Activated CD4-positive, CD25-positive, alpha-beta regulatory T cell (primary cell): ENCODE measurements at places on chromosomes 4 and X.

- DNase-seq, result no peak
Observed at GRCh38 chr4:11021333-11021732, 336.8 kb upstream of the CLNK start.

- DNase-seq, result peak; percentile 11
Observed at GRCh38 chrX:46573892-46574773, 568 bp downstream of the CHST7 start.

- DNase-seq, result no peak
Observed at GRCh38 chr4:7107166-7107905, 39.5 kb upstream of the GRPEL1 start.

- DNase-seq, result no peak
Observed at GRCh38 chr4:121701263-121701662, 4.5 kb upstream of the ANXA5 start.

DNA sequence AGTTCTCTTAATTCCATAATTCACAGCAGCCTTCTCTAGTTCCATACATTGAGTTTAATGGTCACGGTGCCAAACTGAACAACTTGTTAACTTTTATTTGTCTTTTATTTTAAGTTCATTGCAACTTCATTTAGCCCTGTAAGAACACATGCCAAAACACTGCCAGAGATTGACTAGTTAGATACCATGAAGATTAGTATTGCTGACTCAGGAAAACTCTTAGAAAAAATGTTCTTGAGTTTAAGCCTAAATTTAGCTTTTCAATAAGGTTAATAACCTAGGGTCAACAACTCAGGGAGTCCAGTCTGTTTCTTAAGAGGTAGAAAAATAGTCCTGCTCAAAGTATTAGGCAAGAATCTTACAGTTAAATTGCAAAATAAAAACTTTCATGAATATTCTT is 25.7 kb downstream of the SPANXN2 start:
- no peak for DNase-seq

DNA sequence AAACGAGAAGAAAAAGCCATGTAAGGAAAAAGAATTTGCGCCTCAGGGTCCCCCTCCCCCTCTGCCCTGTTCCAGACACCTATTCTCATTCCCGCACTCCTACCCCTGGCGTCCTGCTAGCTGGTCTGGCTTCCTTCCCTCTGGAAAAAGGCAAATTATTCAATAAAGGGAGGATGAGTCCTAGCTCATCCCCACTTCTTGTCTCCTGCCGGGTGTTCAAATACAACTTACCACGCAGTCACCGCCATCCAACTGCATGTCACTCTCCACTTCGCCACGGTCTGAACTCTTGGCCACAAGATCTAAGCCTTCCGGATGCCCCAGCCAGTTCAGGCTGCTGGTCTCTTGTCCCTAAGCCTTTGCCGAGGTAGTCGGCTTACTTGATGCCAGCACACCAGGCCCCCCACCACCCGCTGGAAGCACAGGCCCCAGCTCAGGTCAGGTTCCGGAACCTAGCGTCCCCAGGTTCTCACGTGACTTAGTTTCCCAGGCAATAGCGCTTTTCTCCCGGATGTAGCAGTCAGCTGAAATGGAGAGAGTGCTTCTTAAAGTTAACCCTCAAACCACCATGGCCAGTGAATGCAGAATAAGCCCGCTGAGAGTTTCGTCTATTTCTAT is 209.6 kb upstream of the SPIN4 start:
- peak; percentile 6 for DNase-seq

DNA sequence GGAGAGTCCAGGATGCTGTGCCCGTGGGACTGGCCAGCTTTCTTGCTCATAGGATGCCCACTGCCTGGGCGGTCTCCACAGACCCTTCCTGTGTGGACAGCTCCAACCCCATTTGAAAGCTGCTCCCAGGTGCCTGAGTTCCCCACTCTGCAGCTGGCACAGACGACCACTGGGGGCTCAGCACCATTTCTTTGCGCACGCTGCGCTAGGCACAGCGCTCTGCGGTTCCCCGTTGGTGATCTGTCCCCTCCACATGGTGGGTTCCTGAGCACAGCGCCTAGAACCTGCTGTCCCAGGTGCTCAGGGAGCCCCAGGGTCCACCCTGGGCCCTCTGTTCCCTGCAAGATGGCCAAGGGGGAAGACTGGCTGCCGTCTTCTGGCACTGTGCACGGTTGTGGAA is 45.4 kb upstream of the AFAP1 start:
- DNase-seq, result no peak

DNA sequence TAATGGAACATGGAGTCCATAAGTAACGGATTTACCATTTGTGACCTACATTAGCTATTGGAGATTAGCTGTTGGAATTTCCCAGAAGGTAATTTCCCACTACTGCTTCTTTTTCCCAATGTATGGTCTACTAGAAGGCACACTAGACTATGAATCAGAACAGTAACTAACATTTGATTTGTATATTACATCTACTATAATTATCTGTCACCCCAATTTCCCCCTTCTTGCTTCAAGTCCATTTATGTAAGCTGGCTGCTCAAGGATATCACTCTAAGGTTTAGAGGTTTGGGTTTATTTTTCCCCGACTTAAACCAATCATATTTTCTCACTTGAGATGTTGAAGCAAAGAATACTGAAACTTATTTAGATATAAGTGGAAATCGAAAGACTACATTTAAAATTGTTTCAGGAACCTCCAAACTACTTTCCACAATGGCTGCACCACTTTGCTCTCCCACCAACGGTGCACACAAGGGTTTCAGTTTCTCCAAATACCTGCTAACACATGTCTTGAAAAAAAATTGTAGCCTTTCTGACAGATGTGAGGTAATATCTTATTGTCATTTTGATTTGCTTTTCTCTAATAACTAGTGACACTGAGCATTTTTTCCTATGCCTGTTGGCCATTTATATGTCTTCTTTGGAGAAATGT is 33.3 kb upstream of the H2AZ1 start:
- no peak for DNase-seq

DNA sequence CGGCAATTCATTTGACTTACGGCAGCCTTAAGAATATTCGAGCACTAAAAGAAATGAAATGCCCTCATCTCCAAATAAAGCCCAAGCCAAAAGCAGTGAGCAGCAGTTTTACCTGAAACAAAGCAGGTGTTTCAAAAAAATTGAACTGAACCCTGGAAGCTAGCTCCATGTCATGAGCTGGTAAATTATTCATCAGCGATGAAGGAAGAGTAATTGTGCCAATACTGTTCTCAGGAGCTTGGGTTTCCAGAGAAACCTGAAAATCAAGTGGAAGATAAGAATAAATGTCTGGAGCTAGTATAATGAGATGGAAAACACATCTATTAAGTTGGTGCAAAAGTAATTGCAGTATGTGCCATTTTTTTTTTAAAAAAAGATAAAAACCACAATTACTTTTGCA is 24.0 kb upstream of the PHKA2 start:
- no peak for DNase-seq

DNA sequence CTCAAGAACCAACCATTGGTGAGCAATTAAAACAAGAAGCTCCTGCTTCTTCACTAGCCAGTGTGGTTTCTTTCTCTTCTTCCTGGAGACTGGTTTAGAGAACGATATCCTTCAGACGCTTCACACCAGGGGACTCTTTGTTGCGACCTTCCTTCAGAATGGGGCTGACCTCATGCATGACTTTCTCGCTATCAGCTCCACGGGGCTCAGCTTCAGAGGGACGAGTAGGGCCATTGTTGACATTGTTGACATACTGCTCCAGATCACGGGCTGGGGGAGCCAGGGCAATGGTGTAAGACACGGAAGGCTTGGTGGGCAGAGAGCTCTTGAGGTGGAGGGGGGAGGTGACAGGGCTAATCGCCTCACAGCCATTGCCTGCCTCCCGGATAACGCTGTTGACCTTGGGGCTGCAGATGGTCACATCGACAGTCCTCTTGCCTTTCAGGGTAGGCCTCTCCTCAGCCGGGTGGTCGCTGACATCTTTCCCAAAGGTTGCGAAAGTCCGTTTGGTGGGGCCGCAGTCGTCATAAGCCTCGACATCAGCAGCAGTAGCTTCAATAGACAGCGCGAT is 113.8 kb downstream of the PCDH19 start:
- no peak for DNase-seq

GRCh38 chr4:73258436-73258685 is 237 bp downstream of the ANKRD17 start:
- DNase-seq, result no peak

DNA sequence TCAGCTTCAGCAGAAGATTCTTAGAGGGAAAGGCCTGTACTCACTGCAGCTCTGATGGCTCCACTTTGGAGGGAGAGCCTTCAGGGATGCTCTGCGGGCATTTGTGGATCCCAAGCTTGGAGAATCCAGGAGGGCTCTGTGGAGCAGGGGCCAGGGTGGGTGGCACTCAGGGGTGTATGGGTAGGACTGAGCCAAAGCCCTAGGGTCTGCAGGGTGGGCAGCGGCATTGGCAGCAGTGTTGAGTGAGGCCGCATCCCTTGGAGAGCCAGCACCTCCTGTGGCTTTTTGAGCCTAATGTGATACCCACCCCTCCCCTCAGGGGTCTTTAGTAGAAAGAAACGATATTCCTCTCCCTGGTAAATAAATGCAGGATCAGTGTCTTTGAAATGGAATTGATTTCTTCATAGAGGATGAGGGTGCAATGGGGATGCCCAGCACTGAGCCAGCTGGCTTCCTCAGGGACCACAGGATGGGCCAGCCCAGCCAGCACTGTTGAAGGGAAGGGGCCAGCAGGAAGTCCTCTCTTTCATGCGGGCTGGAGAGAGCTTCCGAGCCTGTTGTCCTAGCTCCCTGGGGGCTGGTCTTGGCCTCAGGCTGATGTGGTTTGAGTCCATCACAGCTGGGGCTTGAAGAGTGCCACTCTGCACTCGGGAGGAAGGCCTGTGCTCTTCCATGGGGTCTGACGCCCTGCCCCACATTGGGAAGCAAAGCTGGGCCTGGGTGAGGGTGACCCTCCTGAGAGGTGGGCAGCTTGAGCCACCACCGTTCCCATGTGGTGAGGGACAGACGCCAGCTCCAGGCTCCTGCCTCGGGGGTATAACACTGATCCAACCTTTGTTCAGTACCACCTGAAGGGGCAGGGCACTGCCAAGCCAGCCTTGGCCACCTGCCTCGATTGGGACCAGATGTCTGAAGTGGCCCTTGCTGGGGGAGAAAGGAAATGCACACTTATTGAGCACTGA is 49.5 kb downstream of the PSAPL1 start:
- no peak for DNase-seq

DNA sequence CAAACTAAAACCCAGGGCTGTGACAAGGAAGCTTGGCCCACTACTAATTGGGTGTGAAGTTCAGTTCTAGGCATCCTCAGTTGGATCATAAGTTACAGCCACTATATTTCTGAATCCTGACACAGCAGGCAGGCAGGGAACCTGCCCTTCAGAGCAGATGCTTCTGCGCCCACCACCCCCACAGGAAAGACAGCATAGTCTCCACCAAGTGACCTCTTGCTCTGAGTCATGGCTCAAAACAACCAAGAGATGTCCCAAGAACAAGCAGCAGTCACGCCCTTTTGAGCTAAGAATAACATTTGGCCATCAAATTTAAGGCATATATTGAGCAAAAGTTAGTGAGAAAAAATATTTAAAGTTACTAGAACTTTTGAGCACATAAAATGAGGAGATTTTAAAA is 170.7 kb upstream of the SMARCAD1 start:
- no peak for DNase-seq

DNA sequence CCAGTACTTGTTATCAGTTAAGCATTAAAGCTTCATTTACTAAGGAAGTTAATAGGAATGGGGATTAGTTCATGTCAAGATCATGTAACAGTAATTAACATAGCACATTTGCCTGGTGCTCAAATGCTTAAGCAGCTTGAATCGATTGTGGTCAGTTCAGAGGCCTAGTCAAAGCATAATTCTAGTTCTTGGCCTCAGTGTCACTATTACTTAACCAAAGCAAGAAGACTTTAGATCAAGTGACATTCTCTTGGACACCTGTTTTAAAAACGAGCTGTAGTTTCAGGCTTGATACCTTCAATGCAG is 115.2 kb upstream of the BMPR1B start:
- no peak for DNase-seq

DNA sequence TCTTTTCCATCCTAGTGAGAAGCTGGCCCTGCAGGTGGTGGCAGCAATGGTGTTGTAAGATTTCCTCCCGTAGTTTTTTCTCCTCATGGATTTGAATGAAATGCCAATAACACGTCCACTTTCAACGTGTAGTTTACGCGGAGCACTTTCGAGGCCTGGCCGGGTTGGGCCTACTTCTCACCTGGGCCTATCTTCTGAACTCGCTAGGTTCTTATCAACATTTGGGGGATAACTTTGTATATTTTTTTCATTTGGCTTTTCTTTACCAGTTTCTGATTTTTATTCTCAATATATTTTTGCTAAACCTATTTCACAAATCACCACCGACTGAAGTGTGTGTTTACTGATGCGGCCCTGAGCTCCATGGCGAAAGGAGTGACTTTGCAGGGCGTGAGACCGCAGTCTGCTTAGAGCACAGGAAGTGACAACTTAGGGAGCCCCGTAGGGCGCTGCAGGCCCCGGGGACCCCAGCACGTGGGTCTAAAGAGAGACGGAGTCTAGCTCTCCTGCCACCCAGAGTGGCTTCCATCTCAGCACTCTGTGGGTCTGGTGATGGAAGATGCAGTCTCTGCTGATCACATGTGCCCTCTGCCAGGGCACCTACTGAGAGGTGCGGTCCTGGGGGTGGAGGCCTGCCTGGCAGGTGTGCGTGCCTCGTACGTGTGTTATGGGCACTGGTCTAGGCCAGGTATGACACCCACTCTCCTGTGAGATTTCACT is 29.1 kb downstream of the NELFA start:
- no peak for DNase-seq
